ENCODE measurements at places on chromosomes 3 and 15. TPM values are rescaled to one million over a fixed set of nuclear protein-coding genes. Genes with fewer than 3 reads are reported as not detected.

The BTLA gene
- total RNA-seq: 0.14 TPM

The LYZL4 gene
- not detected for total RNA-seq

The ARGFX gene
- total RNA-seq: not detected

The LXN gene
- 3.9 TPM for total RNA-seq

The TMEM207 gene
- total RNA-seq: not detected

The SKOR1 gene
- total RNA-seq: not detected

The UBAP1L gene
- total RNA-seq: 1.5 TPM

The FEZF2 gene
- not detected for total RNA-seq

The MORC1 gene
- total RNA-seq: not detected

The TTC21A gene
- 1.2 TPM for total RNA-seq

The PRSS50 gene
- total RNA-seq: 0.11 TPM

The DGKG gene
- total RNA-seq: 31.1 TPM

The BOC gene
- total RNA-seq: 7.1 TPM

The DUOXA2 gene
- not detected for total RNA-seq

The TMEM212 gene
- total RNA-seq: not detected

The SCAANT1 gene
- not detected for total RNA-seq

The ADCY5 gene
- total RNA-seq: 232 TPM

The SQOR gene
- total RNA-seq: 21.5 TPM

The TM2D3 gene
- 49.9 TPM for total RNA-seq

The IL20RB gene
- 0.43 TPM for total RNA-seq

The ACOX2 gene
- total RNA-seq: 33.4 TPM

The SLC22A14 gene
- total RNA-seq: not detected

The IGSF11 gene
- total RNA-seq: 3.1 TPM

The WNT7A gene
- total RNA-seq: not detected

The IQGAP1 gene
- total RNA-seq: 47.6 TPM

The CDC25A gene
- 1.1 TPM for total RNA-seq

The AQP9 gene
- total RNA-seq: 1.5 TPM

The SOX14 gene
- total RNA-seq: not detected

The TSEN2 gene
- 24.1 TPM for total RNA-seq

The CCDC13 gene
- 0.41 TPM for total RNA-seq

The IMPG2 gene
- total RNA-seq: 0.14 TPM

The PRR20G gene
- not detected for total RNA-seq

The GP5 gene
- total RNA-seq: not detected

The ANKUB1 gene
- total RNA-seq: not detected

The ALG3 gene
- total RNA-seq: 18.4 TPM

The SPRED1 gene
- total RNA-seq: 9.9 TPM

The A4GNT gene
- not detected for total RNA-seq

The MCF2L2 gene
- 0.22 TPM for total RNA-seq

The SCAMP5 gene
- total RNA-seq: 1.9 TPM

The MRAS gene
- total RNA-seq: 396 TPM

The DENND6A gene
- 13.3 TPM for total RNA-seq

The GALK2 gene
- 36.5 TPM for total RNA-seq

The MYO1E gene
- 37.6 TPM for total RNA-seq

The CHRNA3 gene
- 0.08 TPM for total RNA-seq

The TIGIT gene
- not detected for total RNA-seq

The CYP1A2 gene
- total RNA-seq: not detected

The FURIN gene
- 51.2 TPM for total RNA-seq

The PRTG gene
- total RNA-seq: 0.43 TPM

All from Right ventricle myocardium inferior (tissue), 1 donor.